HTR-8/SVneo (cell line): ENCODE measurements at places on chromosomes 6 and 20.

- no peak for DNase-seq
These were observed 40.3 kb downstream of the UBR2 start for GRCh38 chr6:42604150-42604549.

GRCh38 chr20:24111858-24112257, 123.3 kb upstream of the GGTLC1 start:
- DNase-seq, result no peak

DNA sequence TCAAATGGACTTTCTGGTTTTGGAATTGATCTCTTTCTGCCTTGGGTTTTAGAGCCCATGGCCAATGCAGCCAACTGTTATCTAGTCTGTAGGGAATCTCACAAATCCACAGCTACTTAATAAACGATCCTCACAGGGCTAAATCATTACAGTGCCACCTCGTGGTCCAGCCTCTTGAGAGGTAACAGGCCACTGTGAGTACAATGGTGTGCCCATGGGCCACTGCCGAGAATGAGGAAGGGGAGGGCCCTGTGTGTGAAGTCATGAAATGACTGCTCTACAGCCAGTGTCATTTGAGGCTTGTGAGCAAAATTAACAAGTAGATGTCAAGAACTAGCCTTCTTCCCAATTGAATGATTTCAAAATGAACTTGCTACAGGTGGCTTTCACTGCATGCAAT, 54.3 kb upstream of the GMPR start:
- DNase-seq, result peak; percentile 38

GRCh38 chr6:94588301-94588700, 989.0 kb upstream of the MANEA start:
- no peak for DNase-seq

DNA sequence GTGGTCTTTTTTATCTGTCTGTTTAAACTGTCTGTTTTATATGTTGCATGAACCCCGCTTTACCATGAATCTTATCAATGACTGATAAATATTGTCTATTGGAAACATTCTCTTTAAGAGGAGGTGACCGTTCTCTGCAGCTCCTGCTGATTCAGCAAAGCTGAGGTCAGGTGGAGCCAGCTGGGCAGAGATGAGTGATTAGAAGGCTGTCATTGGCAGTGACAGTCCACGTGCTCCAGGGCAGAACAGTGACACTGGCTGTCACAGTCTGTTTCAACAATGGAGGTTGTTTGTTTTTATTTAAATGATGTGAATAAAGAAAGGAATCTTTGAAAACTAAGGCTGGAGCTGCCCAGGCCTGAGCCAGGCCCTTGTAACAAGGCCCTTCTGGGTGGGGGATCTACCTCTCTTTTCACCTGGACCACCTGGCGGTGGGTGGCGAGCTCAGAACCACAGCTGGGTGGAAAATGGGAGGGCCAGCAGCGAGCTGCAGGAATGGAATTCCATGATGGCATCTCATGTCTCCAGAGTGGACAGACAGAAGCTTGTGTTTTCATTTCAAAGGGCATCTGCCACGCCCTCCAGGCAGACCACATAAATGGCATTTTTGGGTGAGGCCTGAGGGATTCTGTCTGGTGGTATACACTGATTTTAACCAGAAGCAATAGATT, 12.6 kb downstream of the SYNJ2 start:
- DNase-seq, result no peak

- no peak for DNase-seq
These were observed 50.9 kb downstream of the CCN2 start for GRCh38 chr6:131900231-131900630.

- DNase-seq, result no peak
These were observed 492.5 kb upstream of the FLRT3 start for GRCh38 chr20:14829906-14830305.

- DNase-seq, result no peak
These were observed 191.9 kb downstream of the CENPW start for GRCh38 chr6:126531840-126532239.

DNA sequence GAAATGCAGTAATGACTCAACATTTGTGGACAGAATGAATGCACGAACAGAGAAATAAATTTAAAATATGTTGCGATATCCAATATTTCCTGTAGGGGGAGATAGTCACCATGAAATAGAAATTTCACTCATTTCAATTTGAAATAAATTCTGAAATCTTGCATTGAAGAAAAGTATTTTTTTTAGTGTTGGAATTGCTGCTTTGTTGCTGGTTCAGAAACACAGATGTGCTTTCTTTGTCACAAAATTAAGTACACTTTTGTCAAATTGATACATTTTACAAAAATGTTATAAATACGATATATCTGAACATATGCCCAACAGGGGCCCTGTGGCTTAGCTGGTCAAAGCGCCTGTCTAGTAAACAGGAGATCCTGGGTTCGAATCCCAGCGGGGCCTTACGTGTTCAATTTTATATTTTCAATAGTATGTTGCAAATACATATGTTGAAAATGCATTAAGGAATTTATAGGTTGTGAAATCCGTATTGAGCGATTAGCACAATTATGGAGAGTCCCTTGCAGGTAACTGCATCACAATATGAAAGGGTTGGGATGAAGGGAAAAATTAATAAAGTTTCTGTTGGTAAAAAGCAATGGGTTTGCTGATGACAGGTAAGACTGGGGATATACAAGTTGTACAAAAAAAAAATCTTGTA, 85.4 kb upstream of the PRSS16 start:
- no peak for DNase-seq

DNA sequence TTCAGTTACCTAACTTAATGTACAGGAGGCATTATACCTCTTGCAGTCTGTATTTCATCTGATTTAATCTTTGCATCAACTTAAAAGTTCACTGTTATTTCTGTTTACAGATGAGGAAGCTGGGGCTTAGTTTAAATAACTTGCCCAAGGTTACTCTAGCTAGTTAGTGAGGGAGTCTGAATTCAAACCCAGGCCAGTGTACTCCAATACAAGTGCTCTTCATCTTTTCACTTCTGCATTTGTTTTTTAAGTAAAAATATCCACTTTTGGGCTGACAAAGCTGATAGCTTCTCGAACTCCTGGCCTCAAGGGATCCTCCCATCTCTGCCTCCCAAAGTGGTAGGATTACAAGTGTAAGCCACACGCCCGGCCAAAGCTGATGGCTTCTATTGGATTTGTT, 23.6 kb downstream of the RREB1 start:
- DNase-seq, result no peak

- peak; percentile 60 for DNase-seq
These were observed 174.9 kb upstream of the PRND start for GRCh38 chr20:4546786-4547185.

DNA sequence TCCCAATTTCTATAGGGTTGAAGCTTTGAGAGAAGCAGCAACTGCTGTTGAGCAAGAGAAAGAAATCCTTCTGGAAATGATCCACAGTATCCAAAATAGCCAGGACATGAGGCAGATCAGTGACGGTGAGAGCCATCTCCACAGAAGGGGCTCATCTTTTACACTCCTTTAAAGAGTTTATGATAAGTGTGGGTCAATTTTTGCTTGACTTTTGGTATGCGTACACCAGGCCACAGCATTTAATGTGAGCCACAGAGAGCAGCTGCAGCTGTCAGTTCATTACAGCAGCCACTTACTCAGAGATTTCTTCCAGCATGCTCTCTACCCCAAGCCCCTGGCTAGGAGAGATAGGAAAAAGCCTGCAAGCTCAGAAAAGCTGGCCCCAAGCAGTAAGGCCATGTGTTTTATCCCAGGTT, 9.9 kb downstream of the BAG2 start:
- no peak for DNase-seq

- no peak for DNase-seq
These were observed 191.7 kb upstream of the BTBD3 start for GRCh38 chr20:11726026-11726425.

- no peak for DNase-seq
These were observed 212.9 kb upstream of the PRDM1 start for GRCh38 chr6:105873211-105873704.

GRCh38 chr20:36353740-36354139, 47.6 kb downstream of the DLGAP4 start:
- DNase-seq, result no peak

- DNase-seq, result no peak
These were observed 194.0 kb upstream of the KCNK16 start for GRCh38 chr6:39516471-39516870.

DNA sequence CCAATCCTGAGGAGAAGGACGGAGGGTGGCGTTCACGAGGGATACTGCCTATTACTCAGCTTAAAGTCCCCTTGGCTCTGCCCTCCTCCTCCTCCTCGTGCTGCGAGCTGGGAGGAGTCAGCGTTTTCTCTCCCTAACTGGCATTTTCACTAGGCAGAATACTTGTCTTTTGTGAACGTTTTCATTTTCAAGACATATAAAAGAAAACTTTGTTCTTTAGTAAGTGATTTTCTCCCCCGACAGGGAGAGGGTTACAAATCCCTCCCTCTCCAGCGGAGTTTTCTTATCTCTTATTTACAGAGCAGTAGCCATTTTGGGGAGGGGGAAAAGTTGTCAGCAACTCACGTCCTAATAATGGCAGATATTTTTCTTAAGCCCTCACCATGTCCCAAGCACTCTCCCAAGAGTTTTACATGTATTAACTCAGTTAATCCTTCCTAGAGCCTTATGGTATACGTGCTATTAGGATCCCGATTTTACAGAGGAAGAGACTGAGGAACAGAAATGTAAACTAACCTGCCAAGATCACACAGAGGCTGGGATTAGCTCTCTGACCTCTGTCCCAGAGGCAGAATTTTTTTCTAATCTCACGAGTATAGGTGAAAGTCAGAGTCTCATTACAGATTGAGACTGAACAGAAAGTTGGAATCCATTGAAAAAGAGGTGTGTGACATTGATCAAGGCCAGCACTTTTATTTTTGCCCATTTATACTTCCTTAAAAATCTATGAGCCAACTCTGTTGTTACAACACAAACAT, 30.0 kb upstream of the ZNF217 start:
- peak; percentile 91 for DNase-seq

DNA sequence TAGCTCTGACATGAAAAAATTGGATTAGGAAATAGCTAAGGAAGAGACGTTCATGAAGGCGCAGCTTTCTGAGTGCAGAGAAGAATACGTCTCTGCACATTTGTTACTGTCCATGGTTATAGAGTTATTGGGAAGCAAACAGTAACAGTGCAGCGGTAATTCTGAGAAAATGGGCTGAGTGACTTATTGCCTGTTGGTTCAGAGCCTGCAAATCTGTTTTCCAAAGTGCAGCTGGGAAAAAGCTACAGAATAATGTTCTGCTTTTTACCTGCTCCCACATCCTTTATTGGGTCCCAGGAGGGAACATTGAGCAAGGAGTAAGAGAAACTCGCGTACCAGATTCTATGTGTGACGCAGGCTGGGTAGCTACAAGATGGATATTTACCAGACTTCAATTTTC, 160.2 kb downstream of the BTBD3 start:
- DNase-seq, result no peak

- DNase-seq, result no peak
These were observed 223.4 kb upstream of the TAB2 start for GRCh38 chr6:149094156-149094555.

GRCh38 chr6:35302604-35303241, 5.1 kb downstream of the DEF6 start:
- peak; percentile 66 for DNase-seq

GRCh38 chr6:53175027-53175426, 26.4 kb upstream of the GCM1 start:
- no peak for DNase-seq

DNA sequence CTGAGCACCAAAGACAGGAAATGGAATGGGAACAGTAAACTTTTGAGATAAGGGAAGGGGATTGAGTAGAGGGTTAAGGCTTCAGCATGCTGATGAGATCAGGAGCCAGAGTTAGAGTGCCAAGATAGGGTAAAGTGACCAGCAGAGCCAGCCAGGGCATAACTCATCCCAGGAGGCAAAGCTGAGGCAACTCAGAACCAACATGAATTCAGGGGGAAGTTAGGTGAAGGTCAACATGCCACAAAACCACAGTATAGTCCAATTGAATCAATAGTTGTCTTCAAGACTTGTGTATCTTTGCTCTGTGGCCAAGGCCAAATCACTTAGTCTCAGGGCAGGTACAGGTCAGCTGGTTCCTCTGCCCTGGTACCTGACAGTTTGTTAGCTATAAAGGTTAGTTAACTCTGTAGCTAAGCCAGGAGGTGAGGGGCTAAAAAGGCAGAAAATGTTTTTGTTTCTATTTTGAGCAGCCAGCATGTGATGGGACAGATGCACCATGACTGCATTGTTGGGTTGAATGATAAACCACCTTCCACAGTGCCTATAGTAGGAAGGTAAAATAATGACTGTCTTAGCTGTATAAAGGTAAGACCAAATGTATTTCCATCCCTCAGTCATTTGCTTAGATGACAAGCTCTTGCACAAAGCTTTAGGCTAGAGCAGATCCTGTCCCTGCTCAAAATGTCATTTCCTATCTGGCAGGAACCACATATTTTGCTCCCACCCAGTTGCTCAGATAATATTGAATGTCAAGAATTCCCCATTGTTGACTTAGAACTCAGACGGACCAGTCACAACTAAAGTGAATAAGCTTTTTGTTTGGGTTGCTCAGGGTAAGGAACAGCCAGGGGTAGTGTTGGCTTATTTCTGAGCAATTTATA, 15.8 kb downstream of the RNF8 start:
- DNase-seq, result no peak

DNA sequence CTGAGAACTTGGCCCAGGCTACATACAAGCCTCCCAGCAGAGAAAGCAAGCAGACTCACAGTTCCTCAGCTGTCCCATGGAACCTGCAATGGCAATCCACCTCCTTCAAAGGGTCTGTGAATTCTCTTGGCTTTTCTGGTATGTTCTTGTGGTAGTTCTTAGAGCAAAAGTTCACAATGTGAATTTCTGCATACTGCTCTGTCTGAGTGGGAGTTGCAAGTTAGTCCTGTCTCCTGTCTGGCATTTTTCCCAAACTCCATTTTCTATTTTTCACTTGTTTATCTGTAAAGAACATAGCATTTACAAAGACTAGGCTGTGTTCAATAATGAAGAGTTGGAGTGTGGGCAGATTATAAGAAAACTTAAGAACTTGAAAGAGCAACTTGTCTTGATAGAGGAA, 269.9 kb downstream of the BCKDHB start:
- no peak for DNase-seq

GRCh38 chr6:56887086-56887485, 67.8 kb upstream of the BEND6 start:
- no peak for DNase-seq

GRCh38 chr20:24836661-24837299, 112.3 kb upstream of the CST7 start:
- DNase-seq, result no peak

DNA sequence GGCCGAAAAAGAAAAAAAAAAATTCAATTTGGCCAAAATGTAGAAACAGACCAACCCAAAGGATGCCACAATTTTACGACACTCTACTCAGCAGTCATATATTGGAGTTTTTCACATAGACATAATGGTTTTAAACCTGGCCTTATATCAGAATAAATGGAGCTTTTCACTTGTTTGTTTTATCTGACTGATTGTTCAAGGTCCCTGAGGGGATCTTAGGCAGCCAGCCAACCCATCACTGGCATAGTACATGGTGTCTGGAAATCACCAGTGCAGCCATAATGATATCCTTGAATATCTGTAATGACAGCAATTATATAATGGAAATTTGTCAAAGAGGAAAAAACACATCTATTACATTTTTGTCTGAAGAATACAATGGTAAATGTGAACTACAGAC, 96.9 kb downstream of the PRSS35 start:
- DNase-seq, result no peak
